ENCODE measurements at places on chromosomes 1 and 21. TPM values are rescaled to one million over a fixed set of nuclear protein-coding genes. Genes with fewer than 3 reads are reported as not detected.
A peak's percentile ranks its signal among the peaks of the same experiment; 100 is the strongest.

TP73 gene
- total RNA-seq: 1.6 TPM

KRTAP19-3 gene
- not detected for total RNA-seq

IFI44L gene
- total RNA-seq: not detected

SGIP1 gene
- total RNA-seq: not detected

SPATA21 gene
- total RNA-seq: 0.07 TPM

ALX3 gene
- total RNA-seq: 0.35 TPM

KCNE1 gene
- not detected for total RNA-seq

AMY1B gene
- not detected for total RNA-seq

TMPRSS3 gene
- not detected for total RNA-seq

PRMT6 gene
- total RNA-seq: 33.9 TPM

MMEL1 gene
- total RNA-seq: 1.3 TPM

SPRR2D gene
- not detected for total RNA-seq

SERPINC1 gene
- 1.7 TPM for total RNA-seq

GREM2 gene
- total RNA-seq: 0.15 TPM

DNA sequence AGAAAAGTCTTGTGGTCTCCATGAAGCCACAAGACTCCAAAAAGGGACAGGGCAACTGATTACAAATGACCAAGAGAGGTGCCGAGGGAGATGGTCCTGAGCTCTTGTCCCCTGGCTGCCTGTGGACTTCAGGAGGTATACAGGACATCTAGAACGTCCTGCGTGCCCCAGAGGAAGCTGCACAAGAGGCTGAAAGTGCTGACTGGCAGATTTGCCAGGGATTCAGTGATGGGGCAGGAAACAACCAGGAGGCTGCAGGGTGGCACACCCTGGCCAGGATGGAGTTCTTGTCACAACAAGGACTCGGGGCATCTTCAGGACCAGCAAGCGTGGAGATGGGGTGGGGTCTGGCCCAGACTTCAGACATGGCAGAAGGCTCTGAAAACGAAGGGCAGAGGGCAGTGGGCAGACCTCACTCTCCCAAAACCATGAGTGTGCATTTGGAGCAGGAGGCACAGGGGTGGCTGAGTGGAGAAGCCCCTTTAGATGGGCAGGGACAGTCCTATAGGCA is 13.4 kb upstream of the PKP1 start:
- no peak for DNase-seq

DNA sequence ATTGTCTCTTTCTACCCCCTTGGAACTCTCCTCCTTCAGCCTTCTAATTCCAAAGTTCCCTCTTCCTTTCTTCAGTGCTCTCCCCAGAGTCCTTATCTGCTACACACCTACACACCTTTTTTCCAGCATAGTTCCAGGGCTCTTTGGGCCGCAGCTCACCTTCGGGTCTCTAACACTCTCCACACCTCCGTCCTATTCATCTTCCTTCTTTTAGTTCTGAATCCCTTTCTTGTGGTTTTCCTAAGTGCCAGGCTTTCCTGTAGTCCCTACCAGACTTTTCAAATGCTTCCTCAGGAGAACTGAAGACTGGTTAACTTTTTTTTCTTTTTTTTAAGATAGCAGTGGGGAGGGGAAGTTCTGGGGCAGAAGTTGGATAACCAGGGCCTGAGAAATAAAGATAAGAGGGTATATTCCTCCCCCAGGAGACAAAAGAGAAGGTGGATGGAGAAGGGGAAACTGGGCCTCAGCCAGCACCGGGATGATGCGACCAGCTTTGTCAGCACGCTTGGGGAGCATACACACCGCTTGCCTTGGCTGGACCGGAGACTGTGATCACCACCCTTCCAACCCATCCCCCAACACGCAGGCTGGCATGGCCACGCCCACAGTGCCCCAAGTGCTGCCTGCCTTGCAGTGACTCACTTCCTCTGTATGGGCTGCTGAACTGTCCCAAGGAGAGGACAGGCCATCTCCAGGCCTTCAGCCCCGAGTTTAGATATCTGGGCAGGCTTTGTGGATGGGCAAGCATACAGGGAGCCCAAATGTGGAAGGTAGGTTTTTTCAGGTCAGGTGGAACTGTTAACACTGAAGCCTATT is 2.5 kb upstream of the CERS2 start:
- peak; percentile 56 for DNase-seq

- DNase-seq: peak; percentile 47
Observed at GRCh38 chr1:152654110-152654509, 9.1 kb upstream of the LCE2D start.

GRCh38 chr1:92306020-92306419 is 7.2 kb downstream of the RPAP2 start:
- DNase-seq: no peak

GRCh38 chr21:32007456-32007855 is 134.6 kb downstream of the HUNK start:
- DNase-seq: no peak

- DNase-seq: no peak
Observed at GRCh38 chr1:51583532-51583931, 33.4 kb upstream of the OSBPL9 start.

- DNase-seq: no peak
Observed at GRCh38 chr1:50193002-50193401, 84.3 kb downstream of the ELAVL4 start.

DNA sequence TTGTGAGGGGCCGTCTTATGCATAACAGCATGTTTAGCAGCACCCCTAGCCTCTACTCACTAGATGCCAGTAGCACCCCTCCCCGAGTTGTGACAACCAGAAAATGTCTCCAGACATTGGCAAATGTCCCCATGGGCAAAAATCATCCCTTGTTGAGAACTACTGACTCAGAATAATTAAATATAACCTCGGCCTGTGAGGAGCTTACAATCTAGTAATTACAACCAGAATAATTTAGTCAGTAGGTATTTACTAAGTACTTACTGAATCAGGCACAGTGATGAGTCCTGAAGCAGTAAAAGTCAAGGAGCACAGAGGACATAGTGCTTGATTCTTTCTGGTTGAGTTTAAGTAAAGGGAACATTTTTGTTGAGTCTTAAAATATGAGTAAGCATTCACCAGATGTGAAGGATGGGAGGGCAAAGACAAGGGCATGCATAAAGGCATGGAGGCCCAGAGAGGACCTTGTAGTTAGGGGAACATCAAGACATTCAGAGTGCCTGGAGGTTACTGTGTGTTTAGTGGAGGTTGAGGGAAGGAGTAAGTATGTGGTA is 44.1 kb upstream of the KCNQ4 start:
- DNase-seq: no peak

DNA sequence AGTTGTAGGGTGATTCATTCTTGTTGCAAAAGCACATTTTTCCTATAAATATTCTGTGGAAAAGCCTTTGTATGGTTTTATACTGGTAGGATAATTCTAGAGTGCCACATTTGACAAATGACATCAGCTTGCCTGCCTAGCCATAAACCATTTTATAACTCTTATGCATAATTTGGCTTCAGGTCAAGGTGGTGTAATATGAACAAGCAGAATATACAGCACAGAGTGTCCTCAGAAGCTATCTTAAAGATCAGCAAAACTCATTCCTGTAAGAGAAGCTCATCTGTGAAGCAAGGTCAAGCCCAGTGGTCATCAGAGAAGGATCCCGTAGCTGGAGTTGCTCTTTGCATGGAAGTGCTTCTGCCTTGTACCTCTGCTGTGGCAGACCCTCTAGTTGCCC is 24.0 kb upstream of the C1orf21 start:
- no peak for DNase-seq

- peak; percentile 69 for DNase-seq
Observed at GRCh38 chr1:2480986-2481364, 4.9 kb downstream of the PLCH2 start.

DNA sequence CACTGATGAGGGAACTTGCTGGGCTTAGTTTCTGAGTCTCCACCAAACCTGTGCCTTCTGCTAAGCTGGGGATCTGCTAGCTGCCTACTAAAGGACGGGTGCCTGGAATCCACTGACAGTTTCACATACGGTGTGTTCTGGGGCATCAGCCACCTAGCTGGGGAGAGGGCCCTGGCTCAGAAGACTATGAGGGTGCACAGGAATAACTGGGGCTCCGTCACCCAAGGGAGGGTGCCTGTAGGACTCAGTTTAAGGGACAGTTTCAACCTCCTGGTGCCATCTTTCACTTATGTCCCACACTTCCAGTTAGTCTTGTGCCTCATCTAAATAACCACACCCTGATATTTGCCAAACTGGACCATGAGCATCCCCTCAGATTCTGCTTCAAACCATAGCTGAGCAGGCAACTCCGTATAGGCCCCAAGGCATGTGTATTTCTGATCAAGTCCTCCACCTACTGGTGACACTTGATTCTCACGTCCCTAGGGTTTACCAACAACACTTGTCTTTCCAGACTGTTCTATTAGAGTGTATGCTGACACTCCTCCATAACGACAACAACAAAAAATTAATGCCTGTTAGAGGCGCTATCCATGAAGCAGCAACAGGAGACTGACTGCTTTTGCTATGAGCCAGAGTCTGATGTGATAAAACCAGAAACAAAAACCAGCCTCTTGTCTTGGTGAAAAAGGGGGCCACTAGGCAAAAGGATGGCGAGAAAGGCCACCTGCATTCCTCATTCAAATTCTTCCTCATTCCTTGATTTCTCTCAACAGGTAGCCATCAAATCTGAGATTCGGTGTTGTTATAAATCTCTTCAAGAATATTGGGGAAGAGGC is 55.0 kb upstream of the PAXBP1 start:
- peak; percentile 66 for DNase-seq

DNA sequence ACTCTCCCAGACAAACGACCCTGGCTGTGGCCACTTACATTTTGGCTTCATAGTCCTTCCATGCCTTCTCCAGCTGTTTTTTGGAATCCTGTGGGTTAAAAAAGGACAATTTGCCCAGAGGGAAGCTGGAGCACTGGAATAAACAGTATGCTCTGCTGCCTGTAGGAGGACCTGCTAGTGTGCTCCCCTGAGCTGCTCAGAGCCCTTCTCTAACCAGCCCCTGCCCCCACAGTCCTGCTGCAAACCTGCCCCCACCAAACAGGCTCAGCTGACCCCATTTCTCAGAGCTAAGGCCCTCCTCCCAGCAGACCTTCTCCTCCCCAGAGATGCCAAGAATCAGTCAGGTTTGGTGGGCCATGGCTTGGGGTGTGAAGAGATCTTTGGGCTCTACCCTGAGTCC is 26.9 kb upstream of the TCEA3 start:
- no peak for DNase-seq

DNA sequence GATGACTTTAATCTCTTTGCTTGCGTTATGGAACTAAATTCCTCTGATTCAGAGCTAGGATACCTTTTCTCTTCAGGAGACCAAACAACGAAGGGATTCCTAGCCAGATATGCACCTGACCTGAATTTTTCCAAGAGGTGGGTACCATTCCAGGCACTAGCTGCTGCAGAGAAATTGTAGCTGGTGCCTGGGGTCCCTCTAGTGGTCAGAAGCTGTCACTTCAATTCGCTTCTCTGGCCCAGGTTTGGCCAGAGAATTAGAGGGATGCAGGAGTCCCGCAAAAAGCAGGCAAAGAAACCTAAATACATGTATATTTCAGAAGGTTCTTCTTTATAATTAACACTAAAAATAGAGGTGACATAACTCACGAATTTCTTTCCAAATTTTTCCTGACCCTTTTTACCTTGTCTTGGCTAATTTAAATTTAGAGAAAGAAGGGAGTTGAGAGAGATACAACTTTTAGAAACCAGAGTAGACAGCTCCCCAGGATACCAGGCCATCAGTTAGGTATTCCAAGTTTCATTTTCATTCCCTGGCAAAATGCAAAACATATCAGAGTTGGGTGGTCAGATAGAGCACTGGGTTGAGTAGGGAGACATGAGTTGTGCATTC is 9.6 kb downstream of the ACKR1 start:
- peak; percentile 54 for DNase-seq

DNA sequence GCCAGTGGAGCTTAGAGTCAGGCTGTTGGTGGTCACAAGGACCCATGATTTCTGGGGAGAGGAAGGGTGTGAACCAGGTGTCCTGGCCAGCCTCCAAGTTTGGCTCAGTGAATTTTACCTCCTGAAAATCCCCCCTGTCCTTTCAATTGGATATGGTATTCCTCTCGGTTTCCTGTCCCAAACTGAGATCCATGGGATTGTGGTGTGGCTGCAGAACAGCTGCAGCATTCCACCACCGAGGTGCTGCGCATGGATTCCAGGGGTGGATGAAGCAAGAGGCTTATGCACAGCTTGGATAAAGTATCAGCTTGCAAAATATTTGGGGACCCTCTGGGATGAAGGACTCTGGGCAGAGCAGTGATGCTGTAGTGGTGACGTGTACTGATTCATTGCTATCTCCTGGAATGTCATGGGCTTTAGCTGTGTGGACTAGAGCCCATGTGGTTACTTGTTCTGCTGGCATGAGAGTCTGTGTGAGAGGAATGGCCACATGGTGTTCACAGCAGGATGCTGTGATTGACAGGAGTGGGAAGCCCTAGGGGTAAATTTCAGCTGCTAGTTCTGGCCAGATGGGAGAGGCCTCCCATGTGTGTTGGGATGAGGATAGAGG is 148.7 kb upstream of the SPAG17 start:
- DNase-seq: no peak

DNA sequence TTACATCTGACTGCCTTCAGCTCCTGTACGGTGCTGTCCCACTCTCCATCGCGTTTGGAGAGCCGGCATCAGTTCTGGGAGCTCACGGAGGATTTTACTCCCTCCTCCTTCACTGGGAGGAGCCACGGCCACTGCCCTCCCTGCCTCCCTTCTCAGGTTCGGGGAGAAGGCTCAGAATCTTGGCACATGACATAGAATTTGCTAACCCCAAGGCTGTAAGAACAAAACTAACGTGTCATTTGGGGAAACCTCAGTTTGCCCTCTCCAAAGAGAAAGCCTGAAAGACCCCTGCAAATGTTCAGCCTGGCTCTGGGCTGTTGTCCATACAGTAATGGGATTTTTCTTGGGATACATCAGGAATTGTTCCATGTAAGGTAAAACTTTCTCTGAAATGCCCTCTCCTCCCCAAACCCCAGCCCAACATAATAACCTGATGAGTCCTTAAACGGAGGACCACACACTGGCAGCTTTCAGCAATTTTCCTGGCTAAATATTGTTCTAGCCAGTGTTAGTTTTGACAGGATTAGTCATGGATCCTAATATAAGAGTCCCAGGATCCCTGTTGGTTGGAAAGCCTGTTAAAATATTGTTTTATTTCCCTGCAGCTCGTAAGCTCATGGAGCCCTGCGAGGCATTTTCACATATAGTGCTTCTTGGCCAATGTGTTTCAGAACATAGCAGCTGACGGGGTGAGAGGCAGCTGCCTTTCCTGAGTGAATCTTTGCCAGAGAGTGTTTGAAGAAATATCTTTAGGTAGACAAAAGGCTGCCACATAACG is 98.8 kb downstream of the RHOU start:
- DNase-seq: peak; percentile 41

- no peak for DNase-seq
Observed at GRCh38 chr21:16243396-16243795, 513.6 kb downstream of the USP25 start.

- no peak for DNase-seq
Observed at GRCh38 chr1:21242846-21243245, 47.4 kb downstream of the ECE1 start.

- DNase-seq: peak; percentile 28
Observed at GRCh38 chr1:209354111-209354839, 229.2 kb upstream of the CAMK1G start.
